ENCODE measurements at places on chromosomes 3 and 15.

DNA sequence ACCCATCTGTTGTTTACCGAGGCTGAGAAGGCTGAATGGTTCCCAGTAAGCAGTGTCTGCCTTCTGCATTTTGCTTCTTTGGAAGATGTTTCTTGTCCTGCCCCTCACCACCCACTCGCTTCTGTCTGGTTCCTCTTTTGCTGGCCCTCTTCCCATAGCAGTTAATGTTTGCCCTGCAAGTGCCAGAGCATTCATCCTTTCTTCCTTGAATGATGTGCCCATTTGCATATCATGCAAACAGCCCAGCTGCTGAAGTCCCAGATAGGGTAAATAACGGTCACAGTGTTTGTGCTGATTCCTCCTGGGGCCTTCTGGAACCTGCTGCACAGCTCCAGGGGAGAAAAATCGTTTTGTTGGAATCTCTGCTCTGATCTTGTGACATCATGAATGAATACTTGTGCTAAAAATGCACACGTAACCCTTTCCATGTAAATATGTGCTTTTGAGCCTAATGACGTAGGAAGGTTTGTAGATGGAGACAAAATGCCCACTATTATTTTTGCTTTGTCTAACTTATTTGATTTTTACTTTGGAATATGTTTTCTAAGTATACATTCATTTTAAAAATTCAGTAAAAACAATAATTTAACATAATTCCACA lies 381.0 kb downstream of the SOX2 start:
- DNase-seq: no peak

- DNase-seq: no peak
These were observed 40.9 kb downstream of the HDC start for GRCh38 chr15:50224606-50225005.

- DNase-seq: no peak
These were observed 57.6 kb downstream of the RARB start for GRCh38 chr3:25485673-25486072.

DNA sequence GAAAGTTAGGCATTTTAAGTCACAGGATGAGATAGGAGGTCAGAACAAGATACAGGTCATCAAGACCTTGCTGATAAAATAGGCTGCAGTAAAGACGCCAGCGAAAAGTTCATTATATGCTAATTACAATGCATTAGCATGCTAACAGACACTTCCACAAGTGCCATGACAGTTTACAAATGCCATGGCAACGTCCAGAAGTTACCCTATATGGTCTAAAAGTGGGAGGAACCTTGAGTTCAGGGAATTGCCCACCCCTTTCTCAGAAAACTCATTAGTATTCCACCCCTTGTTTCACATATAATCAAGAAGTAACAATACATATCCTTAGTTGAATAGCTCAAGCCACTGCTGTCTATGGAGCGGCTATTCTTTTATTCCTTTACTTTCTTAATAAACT lies 92.7 kb upstream of the PLXND1 start:
- no peak for DNase-seq

DNA sequence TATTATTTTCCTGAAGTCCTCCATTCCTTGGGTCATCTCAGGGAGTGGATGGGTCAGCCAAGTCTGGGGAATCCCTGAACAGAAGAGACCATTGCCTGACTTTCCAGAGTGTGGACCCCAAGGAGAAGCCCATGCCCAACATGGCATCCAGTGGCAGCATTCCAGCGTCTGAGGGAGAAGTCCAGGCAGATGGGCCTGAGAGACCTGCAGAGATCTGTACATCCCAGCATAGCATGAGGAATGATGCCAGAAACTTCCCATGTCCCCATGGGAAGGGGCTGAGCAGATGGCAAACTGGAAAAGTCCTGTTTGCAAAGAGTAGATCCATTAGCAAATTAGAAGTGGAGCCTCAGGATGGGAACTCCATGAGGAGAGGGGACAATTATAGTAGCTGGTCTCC lies 17.6 kb upstream of the COLQ start:
- DNase-seq: no peak

- peak; percentile 9 for DNase-seq
These were observed 12.7 kb upstream of the TMCO5A start for GRCh38 chr15:37921527-37922385.

DNA sequence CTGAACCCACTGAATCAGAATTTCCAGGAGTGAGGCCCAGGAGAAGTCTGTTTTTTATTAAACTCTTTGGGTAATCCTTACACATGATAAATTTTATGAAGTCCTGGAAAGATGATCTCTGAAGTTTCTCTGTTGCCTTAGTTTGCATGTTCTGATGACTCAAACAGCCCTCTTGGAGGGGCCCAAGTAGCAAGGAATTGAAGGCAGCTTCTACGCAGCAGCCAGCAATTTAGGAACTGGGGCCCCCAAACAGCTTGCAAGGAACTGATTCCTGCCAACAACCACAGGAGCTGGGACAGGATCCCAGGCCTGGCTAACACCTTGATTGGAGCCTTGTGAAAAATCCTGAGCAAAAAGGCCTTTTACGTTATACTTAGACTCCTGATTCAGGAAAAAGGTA lies 5.4 kb upstream of the ACP3 start:
- DNase-seq: no peak

GRCh38 chr3:45548681-45549075 lies 45.9 kb upstream of the LIMD1 start:
- no peak for DNase-seq

GRCh38 chr3:107465064-107465631 lies 57.6 kb upstream of the BBX start:
- DNase-seq: no peak

DNA sequence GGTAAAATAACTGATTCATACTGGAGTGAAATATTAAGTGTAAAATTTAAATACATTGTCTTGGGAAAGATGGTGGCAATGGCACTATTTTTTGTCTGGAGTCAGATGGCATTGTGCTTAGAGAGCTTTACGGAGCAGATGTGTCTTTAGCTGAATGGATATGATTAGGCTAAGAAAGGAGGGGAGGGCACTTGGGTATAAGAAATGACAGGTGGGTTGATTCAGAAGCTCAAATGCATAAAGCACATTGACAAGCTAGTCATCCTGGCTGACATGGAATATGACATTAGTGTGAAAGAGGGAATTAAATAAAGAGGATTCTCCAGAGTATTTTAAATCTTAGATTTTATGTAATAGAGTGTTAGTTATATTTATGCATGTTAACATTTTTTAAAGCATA lies 570.1 kb upstream of the CBLB start:
- no peak for DNase-seq

GRCh38 chr3:144237351-144237750 lies 265.7 kb downstream of the DIPK2A start:
- no peak for DNase-seq

- DNase-seq: peak; percentile 50
These were observed 193.4 kb upstream of the SEMA6D start for GRCh38 chr15:47523681-47524475.

GRCh38 chr3:170848292-170848917 lies 21.6 kb downstream of the RPL22L1 start:
- DNase-seq: peak; percentile 48

DNA sequence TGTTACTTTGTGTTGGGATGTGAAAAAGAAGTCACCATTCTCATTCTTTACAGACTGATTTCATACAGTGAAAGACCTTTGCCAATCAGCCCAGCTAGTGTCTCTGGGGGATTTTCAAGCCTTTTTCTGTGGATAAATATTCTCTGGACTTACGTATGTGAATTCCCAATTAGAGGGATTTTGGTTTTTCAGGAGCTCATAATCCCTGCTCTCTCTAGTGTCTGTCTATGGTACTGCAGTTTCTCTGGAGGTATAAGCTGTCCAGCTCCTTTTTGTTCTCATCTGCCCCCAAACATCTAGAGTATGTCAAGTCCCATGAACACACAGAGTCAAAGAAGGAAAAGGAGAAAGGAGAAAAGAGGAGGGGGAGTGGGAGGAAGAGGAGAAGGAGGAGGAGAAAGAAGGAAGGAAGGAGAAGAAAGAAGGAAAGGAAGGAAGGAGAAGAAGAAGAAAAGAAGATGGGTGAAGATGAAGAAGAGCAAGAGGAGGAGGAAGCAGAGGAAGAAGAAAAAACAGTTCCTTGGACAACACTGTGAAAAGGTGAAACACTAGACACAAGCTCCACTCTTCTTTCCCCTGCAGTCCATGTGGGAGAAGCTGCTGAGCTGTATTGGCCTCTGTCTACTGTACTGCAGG lies 218.6 kb downstream of the GREM1 start:
- DNase-seq: no peak

DNA sequence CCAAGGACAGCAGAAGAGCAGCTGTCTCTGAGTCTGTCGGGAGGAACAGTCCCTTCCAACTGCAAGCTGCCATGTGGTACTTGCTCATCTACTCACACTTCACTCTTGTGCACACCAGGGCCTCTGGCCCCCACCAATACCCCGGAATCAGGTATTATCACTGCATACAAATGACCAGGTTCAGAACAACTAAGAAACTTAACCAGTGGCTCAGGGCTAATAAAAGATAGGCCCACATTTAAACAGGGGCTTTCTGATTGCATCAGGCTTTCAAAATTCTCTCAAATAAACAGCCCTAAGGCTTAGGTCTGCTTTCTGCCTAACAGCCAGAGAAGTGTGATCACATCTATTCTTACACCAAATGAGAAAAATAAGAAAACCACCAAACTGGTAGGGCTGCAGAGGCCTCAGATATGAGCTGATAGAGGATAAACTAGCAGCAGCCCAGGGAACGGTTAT lies 20.7 kb downstream of the CCDC12 start:
- no peak for DNase-seq

- DNase-seq: no peak
These were observed 428 bp downstream of the LYSMD4 start for GRCh38 chr15:99732751-99733267.

Measured in SW480 (cell line).